ENCODE measurements at places on chromosomes 13 and 19.

GRCh38 chr13:112116187-112116950, 49.4 kb downstream of the SOX1 start:
- no peak overlapping the region for H3K27ac ChIP-seq
- H3K4me3 ChIP-seq = no peak overlapping the region
- no peaks in the 10 kb centered on the region for H3K4me1 ChIP-seq
- DNase-seq = no peak
- H3K36me3 ChIP-seq = no peaks in the 10 kb centered on the region

DNA sequence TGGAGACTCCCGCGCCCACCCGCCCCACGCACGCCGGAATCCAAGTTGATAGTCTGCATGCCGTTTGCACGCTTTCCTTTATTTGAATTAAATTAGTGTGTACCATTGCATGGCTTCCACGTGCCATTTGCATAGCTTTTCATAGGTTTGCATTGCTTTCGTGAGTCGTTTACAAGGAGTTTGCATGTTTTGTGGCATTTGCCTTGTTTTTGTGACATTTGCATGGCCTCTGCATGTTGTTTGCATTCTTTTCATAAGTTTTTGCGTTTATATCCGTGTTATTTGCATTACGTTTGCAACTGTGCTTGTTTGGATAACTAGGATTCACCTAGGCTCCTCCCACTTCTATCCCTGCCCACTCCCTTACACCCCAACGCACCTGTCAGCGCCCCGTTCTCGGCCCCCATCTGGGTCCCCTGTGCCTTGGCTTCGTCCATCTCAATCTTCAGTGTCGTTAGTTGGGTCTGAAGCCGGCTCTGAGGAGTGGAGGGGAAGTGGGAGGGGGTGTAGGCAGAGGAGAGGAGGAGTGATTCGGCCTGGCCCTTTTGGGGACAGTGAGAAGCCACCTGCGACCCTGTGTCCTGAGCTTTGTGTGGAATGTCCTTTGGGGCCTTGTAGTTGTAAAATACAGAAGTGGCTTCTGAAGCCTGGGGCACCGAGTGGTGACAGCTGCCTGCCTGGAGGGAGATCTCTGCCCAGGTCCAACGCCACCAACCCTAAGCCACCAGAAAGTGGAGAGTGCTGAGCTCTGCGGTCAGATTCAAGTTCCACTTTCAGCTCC, 2.4 kb downstream of the CCDC194 start:
- no peaks in the 10 kb centered on the region for H3K27me3 ChIP-seq
- no peaks in the 10 kb centered on the region for H3K36me3 ChIP-seq
- no peak overlapping the region for H3K27ac ChIP-seq
- peak; percentile 38 for DNase-seq

- H3K4me1 ChIP-seq = peaks cover 5% of the 10 kb centered on the region
- H3K4me3 ChIP-seq = no peak overlapping the region
- no peak overlapping the region for H3K27ac ChIP-seq
- H3K36me3 ChIP-seq = peaks cover 16% of the 10 kb centered on the region
- H3K27me3 ChIP-seq = no peaks in the 10 kb centered on the region
These were observed 346.5 kb downstream of the FOXO1 start for GRCh38 chr13:40319699-40320579.

DNA sequence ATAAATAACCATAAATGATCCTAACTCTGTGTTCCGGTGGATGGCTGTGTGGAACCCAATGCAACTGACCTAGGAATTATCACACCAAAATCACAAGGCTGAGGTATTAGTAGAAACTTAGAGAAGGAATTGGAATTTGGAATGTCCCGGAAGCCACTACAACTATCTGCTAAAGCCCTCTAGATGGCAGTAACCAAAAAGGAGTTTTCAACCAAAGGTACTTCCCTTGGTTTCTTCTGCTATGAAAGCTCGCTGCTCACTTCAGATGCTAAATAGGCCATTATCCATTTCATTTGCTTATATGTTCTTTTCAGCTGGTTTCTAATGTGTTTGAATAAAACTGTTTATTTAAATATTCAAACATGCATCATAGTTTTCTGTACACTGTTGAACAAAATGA, 1589.1 kb upstream of the SPRY2 start:
- DNase-seq = peak; percentile 25
- no peaks in the 10 kb centered on the region for H3K36me3 ChIP-seq
- no peaks in the 10 kb centered on the region for H3K27me3 ChIP-seq
- no peak overlapping the region for H3K4me3 ChIP-seq

- H3K27ac ChIP-seq = no peak overlapping the region
- H3K4me1 ChIP-seq = no peaks in the 10 kb centered on the region
- DNase-seq = no peak
- no peak overlapping the region for H3K4me3 ChIP-seq
These were observed 665.7 kb upstream of the SLC10A2 start for GRCh38 chr13:103731959-103732358.

GRCh38 chr19:4012092-4012974, 4.8 kb downstream of the PIAS4 start:
- peaks cover 22% of the 10 kb centered on the region for H3K36me3 ChIP-seq
- H3K4me1 ChIP-seq = no peaks in the 10 kb centered on the region
- H3K27ac ChIP-seq = no peak overlapping the region
- H3K27me3 ChIP-seq = no peaks in the 10 kb centered on the region

DNA sequence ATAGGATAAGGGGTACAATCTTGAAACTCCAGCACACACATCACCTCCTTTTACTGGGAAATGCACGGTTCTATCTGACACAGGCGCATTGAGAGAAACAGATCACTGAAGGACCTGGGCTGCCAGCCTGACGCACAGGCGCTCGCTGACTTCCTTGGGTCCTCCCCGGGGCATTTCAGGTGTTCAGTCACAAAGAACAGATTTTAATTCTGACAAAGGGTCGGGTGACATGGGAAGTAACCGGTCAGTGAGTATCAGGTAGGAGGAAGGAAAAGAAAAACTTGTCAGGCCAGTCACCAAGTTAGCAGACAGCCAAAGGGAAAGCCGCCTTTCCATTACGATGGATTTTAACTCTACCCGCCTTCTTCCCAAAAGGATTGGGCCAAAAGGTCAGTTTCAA, 39.6 kb downstream of the INSR start:
- 0 out of 2 replicates have a peak, but pooled peaks cover 2% of the 10 kb centered on the region for H3K36me3 ChIP-seq
- DNase-seq = no peak
- H3K27ac ChIP-seq = no peak overlapping the region
- H3K4me1 ChIP-seq = peaks cover 2% of the 10 kb centered on the region
- no peak overlapping the region for H3K4me3 ChIP-seq

- peak; percentile 78 for DNase-seq
- H3K27ac ChIP-seq = no peak overlapping the region
- H3K27me3 ChIP-seq = no peaks in the 10 kb centered on the region
- peaks cover 8% of the 10 kb centered on the region for H3K36me3 ChIP-seq
- no peaks in the 10 kb centered on the region for H3K4me1 ChIP-seq
- H3K4me3 ChIP-seq = no peak overlapping the region
These were observed 19.6 kb upstream of the B3GNT3 start for GRCh38 chr19:17775245-17775927.

GRCh38 chr19:50500060-50500752, 10.8 kb downstream of the JOSD2 start:
- H3K36me3 ChIP-seq = no peaks in the 10 kb centered on the region
- peaks cover 22% of the 10 kb centered on the region for H3K27me3 ChIP-seq
- DNase-seq = peak; percentile 63
- no peak overlapping the region for H3K27ac ChIP-seq
- H3K4me1 ChIP-seq = no peaks in the 10 kb centered on the region

DNA sequence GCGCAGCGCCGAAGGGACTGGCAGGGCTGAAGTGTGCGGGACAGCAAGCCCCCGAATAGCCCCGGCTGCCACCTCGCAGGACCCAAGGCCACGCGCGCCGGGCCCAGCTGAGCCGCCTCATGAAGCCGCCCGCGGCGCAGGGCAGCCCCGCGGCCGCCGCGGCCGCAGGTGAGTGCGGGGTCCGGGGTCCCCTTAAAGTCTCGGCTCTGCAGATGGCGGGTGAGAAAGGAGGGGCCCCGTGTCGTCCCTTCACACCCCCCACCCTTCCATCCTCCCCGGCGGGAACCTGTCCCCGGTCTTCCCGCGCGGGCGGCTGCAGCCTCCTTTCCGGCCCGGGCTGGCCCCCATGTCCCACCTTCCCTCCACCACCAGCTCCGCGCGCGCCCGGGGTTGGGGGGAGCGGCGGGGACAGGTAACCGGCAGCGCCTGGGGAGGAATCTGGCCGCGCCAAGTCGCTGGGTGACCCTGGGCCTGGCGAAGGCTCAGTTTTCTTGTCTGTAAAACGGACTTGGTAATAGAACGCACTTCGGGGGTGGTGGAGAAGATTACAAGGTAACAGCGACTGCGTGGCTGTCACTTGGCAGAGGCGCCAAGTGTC, 338 bp downstream of the RGCC start:
- DNase-seq = no peak
- no peaks in the 10 kb centered on the region for H3K4me1 ChIP-seq
- H3K4me3 ChIP-seq = peak overlapping the region; percentile 52
- peaks cover 2% of the 10 kb centered on the region for H3K36me3 ChIP-seq

DNA sequence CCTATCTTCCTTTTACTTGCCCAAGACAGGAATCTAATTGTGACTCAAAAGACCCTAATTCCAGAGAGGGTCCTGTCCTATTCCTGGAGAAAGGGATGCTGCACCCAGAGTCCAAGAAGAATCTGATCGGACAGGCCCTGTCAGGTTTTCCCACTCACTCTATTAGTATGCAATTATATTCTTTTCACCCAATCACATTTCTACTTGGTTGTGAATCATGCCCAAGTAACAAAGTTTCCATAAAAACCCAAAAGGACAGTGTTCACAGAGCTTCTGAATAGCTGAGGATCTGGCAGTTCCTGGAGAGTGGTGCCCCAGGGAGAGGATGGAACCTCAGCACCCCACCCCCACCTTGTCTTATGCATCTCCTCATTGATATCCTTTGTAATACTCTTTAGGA, 135.3 kb upstream of the SLITRK5 start:
- H3K4me3 ChIP-seq = no peak overlapping the region
- DNase-seq = no peak
- H3K27me3 ChIP-seq = no peaks in the 10 kb centered on the region
- no peaks in the 10 kb centered on the region for H3K4me1 ChIP-seq
- no peak overlapping the region for H3K27ac ChIP-seq

GRCh38 chr13:20729633-20730585, 26.4 kb downstream of the IL17D start:
- no peaks in the 10 kb centered on the region for H3K4me1 ChIP-seq
- 0 out of 2 replicates have a peak, but pooled peaks cover 4% of the 10 kb centered on the region for H3K36me3 ChIP-seq
- H3K4me3 ChIP-seq = no peak overlapping the region
- H3K27me3 ChIP-seq = no peaks in the 10 kb centered on the region

GRCh38 chr19:48674921-48675824, 2.4 kb upstream of the NTN5 start:
- no peaks in the 10 kb centered on the region for H3K27me3 ChIP-seq
- no peaks in the 10 kb centered on the region for H3K4me1 ChIP-seq
- peak; percentile 93 for DNase-seq
- H3K27ac ChIP-seq = no peak overlapping the region
- no peaks in the 10 kb centered on the region for H3K36me3 ChIP-seq

- H3K36me3 ChIP-seq = no peaks in the 10 kb centered on the region
- no peak overlapping the region for H3K27ac ChIP-seq
- peaks cover 3% of the 10 kb centered on the region for H3K4me1 ChIP-seq
- no peaks in the 10 kb centered on the region for H3K27me3 ChIP-seq
- H3K4me3 ChIP-seq = no peak overlapping the region
These were observed 314.9 kb downstream of the MZT1 start for GRCh38 chr13:72412481-72412880.

- H3K36me3 ChIP-seq = no peaks in the 10 kb centered on the region
- no peak overlapping the region for H3K27ac ChIP-seq
- H3K4me3 ChIP-seq = no peak overlapping the region
- no peaks in the 10 kb centered on the region for H3K4me1 ChIP-seq
These were observed 350.9 kb downstream of the SUCLA2 start for GRCh38 chr13:47650209-47650608.

- no peaks in the 10 kb centered on the region for H3K36me3 ChIP-seq
- H3K27ac ChIP-seq = no peak overlapping the region
- no peaks in the 10 kb centered on the region for H3K27me3 ChIP-seq
- peak; percentile 42 for DNase-seq
- H3K4me3 ChIP-seq = no peak overlapping the region
These were observed 92.9 kb downstream of the DNAJC15 start for GRCh38 chr13:43116242-43116641.

DNA sequence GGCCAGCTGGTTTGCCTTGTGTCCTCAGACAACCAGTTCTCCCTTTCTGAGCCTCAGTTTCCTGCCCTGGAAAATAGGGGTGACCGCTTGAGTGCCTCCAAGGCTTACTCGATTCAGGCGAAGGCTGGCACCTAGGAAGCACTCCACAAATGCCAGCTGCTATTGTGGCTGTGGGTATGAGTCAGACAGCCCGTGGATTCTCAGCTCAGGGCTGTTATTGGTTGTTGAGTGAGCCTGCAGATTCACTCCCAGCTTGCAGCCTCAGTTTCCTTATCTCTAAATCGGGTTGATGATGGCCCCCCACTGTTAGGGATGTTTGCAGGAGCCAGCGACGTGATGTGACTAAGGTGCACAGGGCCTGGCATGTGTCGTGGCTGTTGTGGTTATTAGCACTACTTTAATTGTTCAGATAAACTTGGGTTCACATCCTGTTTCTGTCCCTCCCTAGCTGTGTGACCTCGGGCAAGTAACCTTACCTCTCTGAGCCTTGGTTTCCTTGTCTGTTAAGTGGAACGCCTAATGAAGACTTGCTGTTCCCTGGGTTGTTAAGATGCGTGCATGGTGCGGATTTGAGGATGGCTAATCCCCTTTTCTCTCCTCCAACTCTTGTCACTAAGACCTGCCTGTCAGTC, 2.4 kb downstream of the MARK4 start:
- no peak for DNase-seq
- peaks cover 2% of the 10 kb centered on the region for H3K27me3 ChIP-seq
- peak overlapping the region; percentile 84 for H3K4me3 ChIP-seq
- H3K36me3 ChIP-seq = 0 out of 2 replicates have a peak, but pooled peaks cover 7% of the 10 kb centered on the region

GRCh38 chr19:52120286-52120685, 19.5 kb downstream of the ZNF616 start:
- DNase-seq = no peak
- peaks cover 100% of the 10 kb centered on the region for H3K36me3 ChIP-seq
- no peak overlapping the region for H3K27ac ChIP-seq
- H3K4me3 ChIP-seq = no peak overlapping the region
- no peaks in the 10 kb centered on the region for H3K27me3 ChIP-seq
- no peaks in the 10 kb centered on the region for H3K4me1 ChIP-seq

DNA sequence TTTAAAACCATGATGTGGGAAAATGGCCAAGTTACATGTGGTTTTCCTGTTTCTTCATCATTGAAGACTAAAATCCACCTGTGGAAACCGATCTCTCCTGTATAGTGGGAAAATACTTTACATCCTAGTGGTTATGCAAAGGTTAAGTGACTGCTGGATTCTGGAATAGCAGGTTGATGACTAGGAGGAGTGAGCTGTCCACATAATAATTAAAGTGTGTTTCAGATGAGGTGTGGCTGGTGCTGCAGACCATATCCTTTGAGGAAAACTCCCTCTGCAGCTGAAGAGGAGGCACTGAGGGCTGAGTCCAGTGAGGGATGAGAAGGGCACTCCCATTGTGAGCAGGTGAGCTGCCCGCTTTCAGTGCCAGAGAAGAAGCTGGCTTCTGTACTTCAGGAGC, 43.2 kb downstream of the DCLK1 start:
- no peaks in the 10 kb centered on the region for H3K4me1 ChIP-seq
- no peak overlapping the region for H3K4me3 ChIP-seq
- no peak for DNase-seq
- no peak overlapping the region for H3K27ac ChIP-seq
- H3K36me3 ChIP-seq = peaks cover 4% of the 10 kb centered on the region

Data from H9 (cell line).